ENCODE measurements at places on chromosomes 7 and 10.

GRCh38 chr10:43197834-43198681 lies 59.8 kb downstream of the CSGALNACT2 start:
- no peak for DNase-seq

DNA sequence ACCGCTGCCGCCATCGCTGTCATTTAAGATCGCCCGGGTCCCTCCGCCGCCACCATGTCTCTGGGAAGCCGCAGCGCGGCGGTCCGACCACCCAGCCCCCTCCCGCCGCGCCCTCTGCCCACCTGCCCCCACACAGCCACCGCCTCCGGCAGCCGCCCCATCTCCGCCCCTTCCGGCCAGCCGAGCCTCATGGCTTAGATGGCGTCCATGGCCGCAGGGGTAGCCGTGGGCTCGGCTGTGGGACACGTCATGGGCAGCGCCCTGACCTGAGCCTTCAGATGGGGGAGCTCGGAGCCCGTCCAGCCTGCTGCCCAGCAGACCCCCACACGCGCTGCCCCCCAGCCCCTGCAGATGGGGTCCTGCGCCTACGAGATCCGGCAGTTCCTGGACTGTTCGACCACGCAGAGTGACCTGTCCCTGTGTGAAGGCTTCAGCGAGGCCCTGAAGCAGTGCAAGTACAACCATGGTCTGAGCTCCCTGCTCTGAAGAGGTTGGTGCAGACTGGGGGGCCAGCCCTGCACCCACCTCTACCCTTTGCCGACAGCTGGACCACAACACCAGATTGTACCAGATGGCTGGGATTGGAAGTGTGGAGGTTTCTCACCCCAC lies 38.0 kb upstream of the TARP start:
- no peak for DNase-seq

GRCh38 chr10:844552-844951 lies 87.0 kb downstream of the LARP4B start:
- no peak for DNase-seq

DNA sequence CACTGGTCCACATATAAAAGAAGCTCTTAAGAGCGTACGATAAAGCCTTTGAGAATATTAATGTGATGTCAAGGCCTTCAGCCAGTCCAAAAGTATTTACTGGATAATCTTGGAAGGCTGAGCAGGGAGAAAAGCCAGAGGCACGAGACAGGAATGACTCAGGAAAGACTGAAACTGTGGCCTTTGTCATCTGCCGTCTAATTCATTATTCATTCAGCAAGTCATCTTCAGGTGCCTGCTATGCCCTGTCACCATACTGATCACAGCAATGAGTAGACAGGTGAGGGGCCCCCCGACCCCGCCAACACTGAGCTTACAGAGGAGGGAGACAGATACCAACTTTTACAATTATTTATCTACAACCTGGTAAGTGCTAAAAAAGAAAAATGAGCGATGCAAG lies 78.9 kb downstream of the VOPP1 start:
- no peak for DNase-seq

DNA sequence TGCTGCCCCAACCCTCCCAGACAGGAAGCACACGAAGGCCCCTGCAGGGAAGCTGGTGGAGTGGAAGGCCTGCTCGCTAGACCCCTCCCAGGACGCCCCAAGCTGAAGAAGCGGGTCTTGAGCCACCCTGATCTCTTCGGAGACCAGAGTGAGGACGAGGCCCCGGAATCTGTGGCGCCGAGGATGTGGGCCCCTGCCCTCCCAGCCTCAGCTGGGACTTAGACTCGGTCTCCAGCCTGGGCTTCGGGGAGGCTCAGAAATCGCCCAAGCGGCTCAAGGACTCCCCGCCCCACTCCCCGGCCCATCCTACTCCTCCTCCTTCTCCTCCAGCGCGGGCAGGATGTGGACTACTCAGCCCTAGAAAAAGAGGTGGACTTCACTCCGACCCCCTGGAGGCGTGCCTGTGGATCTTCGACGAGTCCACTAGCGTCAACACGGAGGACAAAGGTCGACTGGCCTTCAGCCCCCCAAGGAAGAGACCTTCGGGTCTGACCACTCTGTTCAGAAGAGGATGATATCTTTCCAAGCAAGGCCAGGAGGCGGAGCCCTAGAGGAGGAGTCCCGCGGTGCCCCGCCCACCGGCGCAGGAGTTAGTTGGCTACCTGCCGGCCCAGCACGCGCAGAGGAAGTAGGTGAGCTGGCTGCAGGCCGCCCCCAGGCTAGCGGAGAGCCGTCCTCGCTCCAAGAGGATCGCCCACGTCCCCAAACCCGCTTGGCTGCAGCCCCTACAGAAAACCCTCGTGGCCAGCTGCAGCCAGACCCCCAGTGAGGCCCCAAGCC lies 21.9 kb upstream of the LANCL2 start:
- no peak for DNase-seq

DNA sequence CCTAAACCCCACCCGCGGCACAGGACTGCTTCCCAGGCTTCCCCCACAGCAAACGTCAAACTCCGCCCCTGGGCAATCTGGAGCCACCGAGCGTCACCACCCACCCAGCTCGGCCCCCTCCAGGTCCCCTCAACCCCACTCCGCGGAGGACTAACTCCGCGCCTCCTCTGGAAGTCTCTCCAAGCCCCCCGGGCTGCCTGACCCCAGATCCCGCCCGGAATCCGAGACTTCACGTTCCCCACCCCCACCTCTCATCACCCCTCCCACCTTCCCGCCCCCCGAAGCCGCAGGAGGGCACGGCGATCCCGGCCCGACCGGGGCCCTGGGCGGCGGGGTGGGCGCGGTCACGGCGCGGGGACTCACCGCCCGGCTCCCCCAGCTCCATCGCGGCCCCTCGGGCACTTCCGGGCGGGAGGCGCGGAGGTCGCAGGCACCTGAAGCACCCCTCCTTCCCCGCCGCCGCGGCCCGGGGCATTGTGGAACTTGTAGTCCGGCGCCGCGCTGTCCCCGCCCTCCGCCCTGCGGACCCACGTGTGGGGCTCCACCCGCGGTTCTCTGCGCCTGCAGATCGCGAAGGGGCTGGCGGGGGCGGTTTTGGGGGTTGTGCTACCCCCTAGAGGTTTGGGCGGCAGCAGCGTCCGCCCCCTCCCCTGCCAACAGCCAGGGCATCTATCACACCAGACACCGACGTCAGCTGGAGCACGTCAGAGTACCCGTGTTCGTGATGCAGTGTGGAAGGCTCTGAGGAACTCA lies at the start of gene TMUB1:
Gene TMUB1 (minus strand): TSS at position 423 of the 753 bp plus-strand sequence. CDS start 930 bp downstream, outside the sequence.
- DNase-seq: peak; percentile 64

DNA sequence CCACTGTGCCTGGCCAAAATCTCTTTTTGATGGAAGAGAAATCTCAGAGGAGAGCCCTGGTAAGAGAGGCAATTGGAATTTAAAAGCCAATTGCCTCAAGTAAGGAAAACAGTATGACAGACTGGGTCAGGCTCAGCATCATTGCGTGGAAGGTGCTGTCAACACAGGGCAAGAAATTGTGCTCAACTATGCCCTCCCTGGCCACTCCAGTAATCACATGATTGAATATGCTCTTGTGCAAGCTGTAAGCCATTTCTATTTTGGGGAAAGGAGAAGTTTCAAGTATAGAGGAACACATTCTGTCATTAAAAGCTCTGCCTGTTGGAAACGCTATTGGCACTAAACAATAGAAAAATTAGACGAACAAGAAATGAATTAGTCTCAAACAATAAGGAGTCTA lies 1127.7 kb downstream of the REEP3 start:
- no peak for DNase-seq

DNA sequence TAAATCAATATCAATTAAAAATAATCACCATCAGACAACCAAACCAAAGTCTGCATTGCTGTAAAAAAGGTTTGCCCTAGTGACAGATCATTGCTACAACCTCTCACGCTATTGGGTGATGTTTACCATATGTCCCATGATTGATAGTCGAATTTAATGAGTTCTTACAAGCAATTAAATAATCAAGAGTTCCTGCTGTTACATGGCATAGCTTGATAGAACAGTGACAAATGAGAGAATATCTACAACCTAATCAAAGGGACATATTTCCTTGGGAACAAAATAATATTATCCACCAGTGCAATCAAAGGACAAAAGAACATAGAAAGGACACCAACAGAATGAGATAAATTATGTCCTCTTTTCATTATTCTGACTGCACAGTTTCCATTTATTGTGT lies 387.4 kb downstream of the ETV1 start:
- no peak for DNase-seq

- DNase-seq: no peak
Observed at GRCh38 chr10:71312811-71313789, 6.0 kb upstream of the SLC29A3 start.

DNA sequence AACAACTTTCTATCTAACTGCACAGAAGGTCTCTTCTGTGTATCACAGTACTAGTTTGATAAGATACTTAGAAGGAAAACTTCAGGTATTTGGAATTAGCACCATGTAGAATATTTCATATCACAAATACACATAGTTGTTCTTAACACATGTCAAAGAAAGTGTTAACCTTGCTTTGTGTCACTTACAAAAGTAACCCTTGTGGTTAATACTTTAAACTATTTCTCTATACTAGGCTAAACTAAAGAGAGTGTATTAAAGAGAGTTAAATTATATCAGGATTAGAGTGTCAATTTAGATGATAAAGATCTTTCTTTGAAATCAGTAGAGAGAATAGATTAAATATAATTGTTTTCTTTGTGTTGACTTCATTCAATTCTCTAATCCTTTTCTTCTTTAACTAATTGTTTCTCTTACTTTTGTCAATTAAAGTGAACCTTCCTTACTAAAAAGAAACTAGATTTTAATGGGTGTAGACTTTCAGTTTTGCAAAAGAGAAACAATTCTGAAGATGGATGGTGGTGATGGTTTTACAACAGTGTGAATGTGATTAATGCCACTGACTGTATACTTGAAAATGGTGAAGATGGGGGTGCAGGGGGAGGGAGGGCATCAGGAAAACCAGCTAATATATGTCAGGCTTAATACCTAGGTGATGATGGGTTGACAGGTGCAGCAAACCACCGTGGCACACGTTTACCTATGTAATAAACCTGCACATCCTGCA lies 67.8 kb downstream of the CHN2 start:
- DNase-seq: no peak

DNA sequence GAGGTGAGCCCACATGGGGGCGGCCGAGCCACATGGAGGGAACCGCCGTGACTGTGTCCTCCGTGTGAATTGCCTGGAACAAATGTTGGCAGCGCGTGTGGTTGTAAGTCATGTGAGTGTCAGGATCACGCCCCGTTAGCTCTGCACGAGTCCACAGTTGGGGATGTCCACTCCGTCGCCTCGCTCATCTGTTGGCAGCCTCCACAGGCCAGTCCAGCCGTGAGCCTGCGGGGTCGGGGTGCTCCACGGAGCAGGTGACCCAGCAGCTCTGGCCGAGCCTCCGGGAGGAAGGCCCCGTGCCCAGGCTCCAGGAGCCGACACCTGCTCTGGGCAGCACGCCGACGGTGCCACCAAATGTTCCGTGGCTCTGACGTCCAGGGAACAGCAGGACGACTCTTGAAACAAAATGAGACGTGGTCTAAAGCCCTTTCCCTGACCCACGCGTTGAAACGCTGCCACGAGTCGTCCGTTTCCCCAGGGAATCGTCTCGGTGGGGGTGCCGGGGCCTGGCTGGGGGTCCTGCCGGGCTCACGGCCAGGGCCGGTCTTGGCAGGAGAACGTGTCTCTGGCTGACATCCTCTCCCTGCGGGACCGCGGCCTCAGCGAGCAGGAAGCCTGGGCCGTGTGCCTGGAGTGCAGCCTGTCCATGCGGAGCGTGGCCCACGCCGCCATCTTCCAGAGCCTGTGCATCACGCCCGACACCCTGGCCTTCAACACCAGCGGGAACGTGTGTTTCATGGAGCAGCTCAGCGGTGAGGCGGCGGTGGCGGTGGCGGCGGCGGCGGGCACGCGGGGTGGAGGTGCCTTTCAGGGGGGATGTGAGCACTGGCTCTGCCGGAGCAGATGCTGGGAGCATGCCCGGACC lies 7.0 kb downstream of the KNDC1 start:
- no peak for DNase-seq

DNA sequence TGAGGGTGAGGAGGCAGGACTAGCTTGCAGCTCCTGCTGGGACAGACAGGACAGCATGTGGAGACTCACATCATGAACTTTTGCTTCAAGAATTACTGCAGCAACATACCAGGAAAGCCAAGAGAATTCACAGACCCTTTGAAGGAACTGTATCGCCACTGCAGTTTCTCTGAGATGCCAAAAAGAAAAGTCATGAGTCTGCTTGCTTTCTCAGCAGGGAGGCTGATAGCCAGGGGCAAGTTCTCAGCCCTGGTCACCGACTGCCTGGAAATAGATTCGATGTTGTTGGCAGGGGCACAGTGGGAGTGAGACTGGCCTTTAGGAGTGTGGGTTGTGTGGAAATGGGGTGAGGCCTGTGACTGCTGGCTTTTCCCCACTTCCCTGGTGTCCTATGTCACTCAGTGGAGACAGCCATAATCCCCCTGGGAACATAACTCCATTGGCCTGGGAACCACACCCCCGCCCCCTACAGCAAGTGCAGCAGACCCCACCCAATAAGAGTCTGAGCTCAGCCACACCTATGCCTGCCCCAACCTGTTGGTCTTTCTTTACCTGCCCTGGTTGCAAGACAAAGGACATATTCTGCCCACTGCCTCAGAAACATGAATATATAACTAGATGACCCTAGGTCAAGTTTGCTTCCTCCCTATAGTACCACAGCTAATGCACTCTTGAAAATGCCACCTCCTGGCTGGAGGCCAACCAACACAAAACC lies 1.6 kb upstream of the SAMD9 start:
- no peak for DNase-seq

- no peak for DNase-seq
Observed at GRCh38 chr10:31166606-31167005, 134.9 kb upstream of the ZNF438 start.

- DNase-seq: no peak
Observed at GRCh38 chr10:23088609-23089008, 6.8 kb upstream of the MSRB2 start.

- DNase-seq: no peak
Observed at GRCh38 chr7:19390795-19391194, 245.6 kb upstream of the FERD3L start.

DNA sequence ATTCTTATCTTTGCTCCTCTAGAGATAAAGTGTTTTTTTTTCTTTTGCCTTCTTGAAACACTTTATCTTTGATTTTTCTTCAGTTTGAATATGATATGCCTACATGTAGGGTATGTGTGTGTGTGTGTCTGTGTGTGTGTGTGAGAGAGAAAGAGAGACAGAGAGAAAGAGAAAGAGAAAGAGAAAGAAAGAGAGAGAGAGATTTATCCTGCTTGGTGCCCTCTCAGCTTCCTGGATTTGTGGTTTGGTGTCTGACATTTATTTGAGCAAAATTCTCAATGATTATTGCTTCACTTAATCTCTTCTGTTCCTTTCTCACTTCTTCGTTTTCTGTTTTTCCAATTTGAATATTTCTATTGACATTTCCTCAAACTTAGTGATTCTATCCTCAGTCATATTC lies 60.3 kb downstream of the RAB18 start:
- no peak for DNase-seq

DNA sequence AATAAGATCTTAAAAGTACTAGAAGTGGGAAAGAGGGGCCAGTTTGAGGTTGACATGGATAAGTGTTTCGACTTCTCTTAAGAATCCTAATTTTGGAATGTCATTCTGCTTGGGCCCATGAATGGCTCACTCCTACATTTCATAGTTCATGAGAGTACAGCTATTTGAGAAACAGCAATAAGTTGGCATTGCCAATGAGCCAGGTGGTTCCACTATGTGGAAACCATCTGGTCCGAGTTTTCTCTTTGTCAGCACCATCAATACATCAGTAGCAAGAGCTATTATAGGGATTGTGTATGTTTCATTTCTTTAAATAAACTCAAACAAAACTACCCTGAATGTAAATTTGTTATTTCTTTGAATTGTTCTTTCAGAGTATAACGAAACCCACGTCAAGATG lies 78.1 kb upstream of the NEBL start:
- DNase-seq: no peak

Measured in stimulated activated CD8-positive, alpha-beta memory T cell treated with anti-CD3 and anti-CD28 coated beads, Interleukin-2, amount 100 ng/mL, for 1 hour (primary cell).